Activated CD8-positive, alpha-beta memory T cell treated with anti-CD3 and anti-CD28 coated beads for 4 hours (primary cell): ENCODE measurements at places on chromosomes 3 and 15.

DNA sequence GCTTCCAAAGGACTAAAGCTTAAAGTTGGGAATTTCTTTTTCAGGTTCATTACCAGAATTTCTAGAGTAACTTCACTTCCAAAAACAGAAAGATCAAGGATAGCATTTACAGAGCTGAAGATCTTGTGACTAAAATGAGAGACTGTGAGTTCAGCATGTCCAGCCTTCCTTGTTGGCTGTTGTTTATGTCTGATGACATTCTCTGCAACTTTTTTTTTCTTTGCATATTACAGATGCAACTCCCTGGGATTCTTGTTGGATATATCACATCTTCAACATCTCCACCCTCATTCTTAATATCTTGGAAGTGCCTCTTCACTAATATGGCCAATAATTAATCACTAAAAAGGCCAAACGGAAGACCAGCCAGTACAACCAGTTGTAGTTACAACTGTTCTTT is 86.2 kb upstream of the FRMD4B start:
- no peak for DNase-seq

GRCh38 chr15:84949845-84950569 is 31.6 kb upstream of the PDE8A start:
- DNase-seq = no peak

DNA sequence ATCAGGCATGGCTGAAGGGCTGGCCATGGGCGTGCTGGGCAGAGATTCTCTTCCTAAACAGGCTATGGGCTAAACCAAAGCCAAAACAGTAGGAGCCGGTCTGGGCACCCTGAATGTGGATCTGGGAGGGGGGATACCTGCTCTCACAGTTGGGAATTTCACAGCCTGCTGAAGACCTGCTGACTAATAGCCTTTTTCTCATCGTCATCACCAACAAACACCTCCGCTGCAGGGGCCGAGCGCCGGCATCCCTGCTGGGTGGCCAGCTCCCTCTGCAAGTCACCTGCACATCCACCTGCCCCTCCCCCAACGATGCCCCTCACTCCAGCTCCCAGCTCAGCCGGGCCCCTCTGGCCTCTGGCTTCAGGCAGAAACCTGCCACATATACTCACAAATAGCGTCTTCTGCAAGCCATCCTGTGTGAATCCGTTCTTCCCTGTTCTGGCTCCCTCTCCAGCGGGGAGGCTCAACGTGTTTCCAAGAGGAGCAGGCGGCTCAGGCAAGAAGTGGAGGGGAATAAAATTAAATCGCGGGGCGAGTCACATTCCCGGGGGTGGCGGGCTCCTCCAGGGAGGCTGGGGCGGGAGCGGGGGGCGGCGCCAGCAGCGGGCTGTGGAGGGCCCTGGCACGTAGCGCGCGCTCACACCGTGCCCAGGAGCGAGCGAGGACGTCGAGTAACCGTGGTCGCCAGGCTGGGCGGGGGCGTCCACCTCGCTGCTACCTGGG is 466 bp downstream of the IQSEC1 start:
- DNase-seq = no peak

GRCh38 chr3:4770561-4770960 is 208.7 kb upstream of the BHLHE40 start:
- no peak for DNase-seq

DNA sequence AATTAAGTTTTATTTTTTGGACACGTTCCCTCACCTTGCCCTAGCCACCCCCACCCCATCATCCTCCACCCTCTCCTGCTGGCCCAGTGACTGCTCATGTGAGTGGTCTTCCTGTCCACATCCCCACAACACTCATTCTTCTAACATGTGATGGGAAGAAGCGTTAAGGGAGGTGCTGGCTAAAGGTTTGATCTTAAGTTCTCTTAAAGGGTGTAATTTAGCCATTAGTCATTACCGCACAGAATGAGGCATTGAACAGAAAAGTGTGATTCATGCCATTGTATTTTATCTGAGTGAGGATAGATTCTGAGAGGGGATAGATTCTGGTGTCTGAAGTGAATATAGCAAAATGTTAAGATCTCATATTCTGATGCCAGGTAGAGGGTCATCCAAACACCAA is 272.9 kb upstream of the TPM1 start:
- no peak for DNase-seq

DNA sequence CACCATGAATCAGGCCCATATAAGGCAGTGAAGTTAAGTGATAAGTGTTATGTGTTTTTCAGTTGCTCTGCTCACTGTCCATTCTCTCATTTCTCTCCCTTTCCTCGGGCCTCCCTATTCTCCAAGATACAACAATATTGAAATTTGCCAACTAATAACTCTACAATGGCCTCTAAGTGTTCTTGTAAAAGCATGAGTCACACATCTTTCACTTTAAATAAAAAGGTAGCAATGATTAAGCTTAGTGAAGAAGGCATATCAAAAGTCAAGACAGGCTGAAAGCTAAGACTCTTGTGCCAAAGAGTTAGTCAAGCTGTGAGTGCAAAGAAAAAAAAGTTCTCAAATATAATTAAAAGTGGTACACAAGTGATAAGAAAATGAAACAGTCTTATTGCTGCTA is 675.4 kb downstream of the OTOL1 start:
- no peak for DNase-seq

GRCh38 chr3:27596921-27597320 is 112.7 kb upstream of the SLC4A7 start:
- DNase-seq = no peak

DNA sequence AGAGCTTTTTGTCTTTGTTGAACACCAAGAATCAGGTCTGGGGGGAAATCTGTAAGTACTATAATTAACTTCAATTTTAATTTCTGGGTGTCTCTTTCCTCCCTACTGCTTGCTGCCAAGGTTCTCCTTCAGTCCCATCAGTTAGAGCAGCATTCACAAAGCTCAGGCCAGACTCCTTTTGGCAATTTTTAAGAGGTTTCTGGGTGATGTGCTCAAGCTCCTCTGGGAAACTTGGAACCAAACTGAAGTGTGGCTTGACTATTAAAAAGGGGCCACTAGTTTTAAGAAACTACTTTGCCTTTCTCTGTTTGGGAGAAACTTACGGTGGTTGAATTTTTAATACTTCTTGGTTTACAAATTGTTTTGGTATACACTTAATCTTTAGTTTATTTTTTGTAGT is 227.7 kb upstream of the SOX2 start:
- no peak for DNase-seq

DNA sequence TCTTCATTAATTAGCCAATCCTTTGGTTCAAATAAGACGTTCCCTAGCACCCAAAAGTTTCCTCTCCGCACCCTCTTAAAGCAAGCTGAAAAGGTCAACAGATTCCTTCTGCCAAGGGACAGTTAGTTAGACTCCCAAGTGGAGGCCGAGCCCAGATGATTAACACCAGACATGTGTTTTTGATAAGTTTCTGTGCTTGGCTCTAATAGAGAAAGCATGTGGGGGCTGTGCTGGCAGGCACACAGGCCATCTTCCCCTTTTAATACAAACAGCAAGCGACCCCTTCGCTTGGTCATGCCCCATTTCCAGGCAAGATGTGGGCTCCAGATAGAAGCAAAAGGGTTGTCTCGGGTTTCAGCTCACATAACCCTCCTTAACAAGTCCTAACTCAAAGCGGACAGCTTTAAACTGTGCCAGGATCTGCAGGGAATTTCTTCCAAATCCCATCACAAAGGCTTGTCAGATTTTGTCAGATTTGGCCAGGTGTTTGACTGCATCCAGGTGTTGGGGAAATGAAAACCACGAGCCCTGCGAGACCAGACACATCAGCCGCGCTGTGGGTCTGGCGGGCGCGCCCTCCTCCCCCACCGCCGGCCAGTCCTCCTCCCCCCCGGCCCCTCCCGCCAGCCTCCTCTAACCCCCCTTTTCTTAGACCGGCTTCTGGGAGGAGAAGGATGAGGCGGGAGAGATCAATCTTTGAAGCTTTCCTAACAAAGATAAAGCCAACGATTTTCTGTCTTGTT is 3.3 kb downstream of the HES1 start:
- DNase-seq = no peak

- DNase-seq = no peak
Measured at GRCh38 chr3:127833281-127834032, 11.1 kb upstream of the MGLL start.

- DNase-seq = no peak
Measured at GRCh38 chr15:96340598-96341512, 10.4 kb downstream of the NR2F2 start.

DNA sequence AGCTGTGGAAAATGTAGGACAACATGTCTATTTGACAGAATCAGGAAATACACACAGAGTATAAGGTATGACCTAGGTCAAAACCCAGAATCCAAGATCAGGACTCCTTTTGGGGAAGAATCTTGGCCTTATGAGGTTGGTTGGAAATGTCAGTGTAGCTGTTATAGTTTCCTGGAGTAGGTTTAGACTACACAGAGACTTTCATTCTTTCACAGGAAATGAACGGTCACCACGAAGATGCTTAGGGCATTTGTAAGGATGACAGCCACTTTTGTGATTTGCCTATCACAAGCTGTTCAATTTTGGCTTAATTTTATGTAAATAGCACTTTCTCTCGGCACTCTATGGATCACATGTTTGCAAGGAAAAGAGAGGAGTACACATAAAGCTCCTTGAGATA is 18.6 kb upstream of the ZBTB20 start:
- DNase-seq = no peak

DNA sequence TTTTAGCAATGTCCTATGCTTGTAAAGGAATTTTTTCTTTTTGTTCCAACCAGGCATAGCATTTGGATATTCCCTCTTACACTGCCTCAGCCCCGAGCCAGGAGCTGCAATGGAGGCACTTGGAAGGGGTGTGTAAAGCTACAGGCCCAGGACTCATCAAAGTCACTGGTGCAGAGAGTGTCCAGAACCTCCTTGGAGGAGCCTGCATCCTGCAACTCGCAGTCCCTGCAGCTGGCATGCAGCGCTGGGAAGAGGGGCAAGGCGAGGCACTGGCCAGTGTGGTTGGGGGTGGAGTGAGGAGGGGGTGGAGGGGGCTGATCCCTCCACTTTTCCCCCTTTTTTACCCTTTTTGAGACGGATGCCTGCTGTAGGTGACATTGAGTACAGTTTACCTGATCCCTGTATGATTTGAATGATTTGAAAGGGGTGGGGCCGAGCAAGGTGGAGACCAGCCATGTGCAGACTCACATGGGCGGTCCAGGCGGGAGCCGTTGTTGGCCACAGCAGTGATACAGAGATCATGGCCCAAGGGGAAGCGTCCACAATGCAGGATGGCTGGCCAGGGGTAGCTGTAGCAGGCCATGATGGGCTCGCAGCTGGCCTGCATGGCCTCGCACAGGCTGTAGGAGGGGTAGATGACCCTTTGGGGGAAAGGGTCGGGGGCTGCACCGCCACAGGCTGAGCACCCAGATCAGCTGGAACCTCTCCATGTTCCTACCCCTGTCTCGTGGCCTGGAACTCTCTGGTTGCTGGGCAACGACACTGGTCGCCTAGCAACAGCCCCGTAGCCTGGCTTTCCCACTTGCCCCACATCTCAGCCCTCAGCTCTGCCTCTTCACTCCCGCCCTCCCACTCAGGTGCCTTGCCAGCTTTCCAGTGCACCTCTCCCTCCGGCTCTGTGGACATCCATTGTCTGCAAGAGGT is 7.9 kb downstream of the P4HTM start:
- DNase-seq = no peak

- no peak for DNase-seq
Measured at GRCh38 chr15:51341366-51342226, at the start of gene GLDN. Gene GLDN (plus strand): TSS chr15:51341655. CDS start chr15:51341685, 30 bp downstream.

DNA sequence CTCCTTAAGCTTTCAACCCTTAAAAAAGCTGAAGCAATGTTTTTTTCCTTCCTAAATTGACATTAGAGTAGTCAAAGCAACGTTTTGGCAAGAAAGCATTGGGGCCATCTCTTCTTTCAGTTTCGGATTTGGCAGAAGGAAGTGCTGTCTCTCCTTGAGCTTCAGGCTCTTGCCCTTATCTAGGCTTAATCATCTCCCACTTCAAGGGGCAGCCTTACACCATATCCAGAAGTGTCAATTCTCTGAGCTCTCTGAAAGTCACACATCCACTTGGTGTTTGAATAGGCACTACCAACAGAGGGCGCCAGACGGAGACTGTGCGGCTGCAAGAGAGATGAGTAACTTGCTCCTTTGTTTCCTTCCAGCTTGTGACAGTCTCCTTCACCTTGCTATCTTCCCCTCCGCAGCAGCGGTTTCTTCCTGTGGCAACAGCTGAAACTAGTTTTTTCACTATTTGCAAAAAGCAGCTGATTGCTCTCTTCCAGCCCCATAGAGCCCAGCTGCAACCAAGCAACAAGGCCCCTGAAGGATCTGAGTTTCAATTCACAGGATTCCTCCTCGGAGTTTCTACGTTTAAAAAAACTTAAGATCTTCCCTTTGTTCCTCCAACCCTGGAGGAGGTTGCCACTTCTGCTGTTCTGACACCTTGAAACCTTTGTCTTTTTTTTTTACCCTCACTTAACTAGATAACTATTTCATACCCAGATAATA is 147.0 kb upstream of the SLCO3A1 start:
- peak; percentile 59 for DNase-seq

- no peak for DNase-seq
Measured at GRCh38 chr3:187763850-187764648, 18.8 kb upstream of the BCL6 start.

DNA sequence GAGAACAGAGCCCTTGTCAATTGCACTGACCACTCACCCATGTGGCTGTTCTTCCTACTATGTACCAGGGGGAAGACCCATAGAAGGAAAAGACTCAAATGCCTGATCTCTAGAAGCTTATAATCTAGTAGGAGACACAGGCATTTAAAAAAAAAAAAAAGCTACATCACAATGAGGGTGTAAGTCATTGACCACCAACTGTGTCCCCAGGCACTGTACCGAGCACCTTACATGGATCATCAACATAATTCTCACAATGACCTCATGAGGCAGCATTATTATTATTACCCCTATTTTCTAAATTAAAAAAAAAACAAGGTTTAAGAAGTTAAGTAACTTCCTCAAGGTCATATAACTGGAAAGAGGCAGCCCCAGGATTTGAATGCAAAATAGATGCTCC is 247.4 kb downstream of the SHOX2 start:
- DNase-seq = no peak

DNA sequence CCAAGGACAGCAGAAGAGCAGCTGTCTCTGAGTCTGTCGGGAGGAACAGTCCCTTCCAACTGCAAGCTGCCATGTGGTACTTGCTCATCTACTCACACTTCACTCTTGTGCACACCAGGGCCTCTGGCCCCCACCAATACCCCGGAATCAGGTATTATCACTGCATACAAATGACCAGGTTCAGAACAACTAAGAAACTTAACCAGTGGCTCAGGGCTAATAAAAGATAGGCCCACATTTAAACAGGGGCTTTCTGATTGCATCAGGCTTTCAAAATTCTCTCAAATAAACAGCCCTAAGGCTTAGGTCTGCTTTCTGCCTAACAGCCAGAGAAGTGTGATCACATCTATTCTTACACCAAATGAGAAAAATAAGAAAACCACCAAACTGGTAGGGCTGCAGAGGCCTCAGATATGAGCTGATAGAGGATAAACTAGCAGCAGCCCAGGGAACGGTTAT is 20.7 kb downstream of the CCDC12 start:
- DNase-seq = no peak

- no peak for DNase-seq
Measured at GRCh38 chr3:157051055-157051454, 108.9 kb downstream of the CCNL1 start.

GRCh38 chr3:127835993-127836882 is 13.9 kb upstream of the MGLL start:
- DNase-seq = no peak
